Testis (tissue), 5 donors: ENCODE measurements at places on chromosomes 1 and 21.

- no peaks in the 10 kb centered on the region for H3K36me3 ChIP-seq
- no peak overlapping the region for H3K4me3 ChIP-seq
- DNase-seq, result peak; percentile 74
- H3K27ac ChIP-seq, result no peak overlapping the region
- no peaks in the 10 kb centered on the region for H3K4me1 ChIP-seq
Measured at GRCh38 chr1:156608036-156608674, 6.9 kb upstream of the GPATCH4 start.

- no peak overlapping the region for H3K27ac ChIP-seq
- peaks cover 17% of the 10 kb centered on the region for H3K4me1 ChIP-seq
- no peak overlapping the region for H3K4me3 ChIP-seq
Measured at GRCh38 chr1:40798366-40799281, 15.0 kb downstream of the KCNQ4 start.

- no peak overlapping the region for H3K4me3 ChIP-seq
- no peak overlapping the region for H3K27ac ChIP-seq
- peak; percentile 81 for DNase-seq
- H3K36me3 ChIP-seq, result no peaks in the 10 kb centered on the region
Measured at GRCh38 chr1:153494976-153495535, 34.6 kb upstream of the S100A7 start.

DNA sequence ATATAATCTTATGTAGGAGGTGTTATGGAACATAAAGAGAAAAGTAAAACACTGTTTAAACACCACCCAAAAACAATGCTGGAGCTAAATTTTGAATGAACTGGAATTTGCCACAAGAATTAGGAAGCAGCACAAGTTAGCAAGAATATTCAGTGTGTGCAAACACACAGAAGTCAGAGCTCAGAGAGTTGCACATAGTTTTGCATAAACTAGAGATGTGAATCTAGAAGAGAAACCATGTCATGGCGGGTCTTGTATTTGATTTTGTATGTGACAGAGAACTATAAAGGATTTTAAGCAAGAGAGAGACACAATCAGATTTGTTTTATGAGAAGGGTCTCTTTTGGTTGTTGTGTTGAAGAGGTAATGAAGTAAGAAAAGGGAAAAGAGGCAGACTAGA, 38.2 kb downstream of the SELENOF start:
- no peaks in the 10 kb centered on the region for H3K36me3 ChIP-seq
- no peaks in the 10 kb centered on the region for H3K4me1 ChIP-seq
- H3K4me3 ChIP-seq, result no peak overlapping the region
- no peaks in the 10 kb centered on the region for H3K27me3 ChIP-seq

DNA sequence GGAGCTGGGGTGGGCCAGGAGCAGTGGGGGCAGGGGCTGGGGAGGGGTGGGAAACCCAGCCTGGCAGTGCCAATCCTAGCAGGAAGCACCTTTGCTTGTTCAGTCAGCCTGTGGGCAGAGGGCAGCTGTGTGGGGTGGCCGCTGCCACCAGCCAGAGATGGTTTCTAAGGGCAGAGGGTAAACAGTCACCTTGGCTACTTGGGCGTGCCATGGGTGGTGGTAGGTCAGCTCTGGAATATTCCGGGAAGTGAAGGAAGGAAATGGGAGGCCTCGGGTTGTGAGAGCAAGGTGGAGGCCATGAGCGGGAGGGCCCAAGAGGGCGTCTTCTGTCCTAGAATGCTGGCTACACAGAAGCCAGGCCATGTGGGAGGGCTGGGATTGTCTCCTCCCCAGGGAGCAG, 20.7 kb upstream of the WNT4 start:
- no peaks in the 10 kb centered on the region for H3K27me3 ChIP-seq
- peaks cover 4% of the 10 kb centered on the region for H3K4me1 ChIP-seq
- no peak overlapping the region for H3K4me3 ChIP-seq
- no peak overlapping the region for H3K27ac ChIP-seq

DNA sequence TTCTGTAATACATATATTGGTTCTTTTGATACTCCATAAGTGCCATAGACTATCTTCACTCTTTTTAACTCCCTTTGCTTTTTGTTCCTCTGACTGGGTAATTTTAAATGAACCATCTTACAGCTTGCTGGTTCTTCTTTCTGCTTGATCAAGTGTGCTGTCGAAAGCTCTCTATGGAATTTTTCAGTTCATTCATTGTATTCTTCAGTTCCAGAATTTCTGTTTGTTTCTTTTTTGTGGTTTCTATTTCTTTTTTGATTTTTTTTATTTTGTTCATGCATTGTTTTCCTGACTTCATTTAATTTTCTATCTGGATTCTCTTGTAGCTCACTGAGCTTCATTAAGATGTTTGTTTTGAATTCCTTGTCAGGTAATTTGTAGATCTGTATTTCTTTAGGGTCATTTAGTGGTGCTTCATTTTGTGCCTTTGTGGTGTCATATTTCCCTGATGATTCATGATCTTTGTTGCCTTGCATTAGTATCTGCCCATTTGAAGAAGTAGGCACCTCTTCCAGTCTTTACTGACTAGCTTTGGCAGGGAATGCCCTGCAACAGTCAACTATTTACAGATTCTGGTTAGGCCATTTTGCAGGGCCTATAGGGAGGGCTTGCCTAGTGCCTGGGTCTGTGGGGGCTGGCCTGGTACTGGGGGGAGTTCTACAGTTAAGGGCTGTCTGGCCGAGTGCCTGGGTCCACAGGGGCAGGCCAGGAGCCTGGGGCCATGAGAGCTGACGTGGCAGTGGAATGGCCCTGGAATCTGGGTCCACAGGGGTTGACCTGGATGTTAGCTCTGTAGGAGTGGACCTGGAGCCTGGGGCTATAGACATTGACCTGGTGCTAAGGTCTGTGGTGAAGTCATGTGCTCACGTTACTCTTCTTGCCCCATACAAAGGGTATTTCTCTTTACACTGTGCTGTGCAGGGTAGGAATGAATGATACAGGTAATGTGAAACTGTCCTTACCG, 89.7 kb downstream of the MAGI3 start:
- no peak overlapping the region for H3K27ac ChIP-seq
- no peak for DNase-seq
- H3K4me3 ChIP-seq, result no peak overlapping the region
- H3K4me1 ChIP-seq, result no peaks in the 10 kb centered on the region
- H3K27me3 ChIP-seq, result no peaks in the 10 kb centered on the region

GRCh38 chr1:180020017-180020416, 65.4 kb downstream of the CEP350 start:
- DNase-seq, result no peak
- H3K4me3 ChIP-seq, result no peak overlapping the region
- H3K4me1 ChIP-seq, result no peaks in the 10 kb centered on the region
- no peaks in the 10 kb centered on the region for H3K27me3 ChIP-seq
- H3K27ac ChIP-seq, result no peak overlapping the region
- H3K36me3 ChIP-seq, result no peaks in the 10 kb centered on the region

DNA sequence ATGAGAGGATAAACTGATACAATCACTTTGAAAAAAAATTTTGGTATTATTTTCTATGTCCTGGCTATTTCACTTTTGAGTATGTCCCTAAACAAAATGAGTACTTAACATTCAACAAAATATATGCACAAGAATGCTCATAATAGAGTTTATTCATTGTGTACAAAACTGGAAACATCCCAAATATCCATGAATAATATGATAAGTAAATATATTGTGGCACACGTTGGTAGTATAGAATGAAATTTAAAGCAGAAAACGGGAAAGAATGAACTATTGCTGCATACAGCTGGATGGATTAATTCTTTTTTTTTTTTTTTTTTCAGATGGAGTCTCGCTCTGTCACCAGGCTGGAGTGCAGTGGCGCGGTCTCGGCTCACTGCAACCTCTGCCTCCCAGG, 725.2 kb downstream of the LTN1 start:
- no peak for DNase-seq
- H3K27me3 ChIP-seq, result no peaks in the 10 kb centered on the region
- no peak overlapping the region for H3K4me3 ChIP-seq
- H3K27ac ChIP-seq, result no peak overlapping the region

- H3K27ac ChIP-seq, result no peak overlapping the region
- no peaks in the 10 kb centered on the region for H3K27me3 ChIP-seq
- peak; percentile 30 for DNase-seq
- H3K36me3 ChIP-seq, result no peaks in the 10 kb centered on the region
- no peak overlapping the region for H3K4me3 ChIP-seq
Measured at GRCh38 chr1:151596166-151596953, 15.5 kb upstream of the SNX27 start.

DNA sequence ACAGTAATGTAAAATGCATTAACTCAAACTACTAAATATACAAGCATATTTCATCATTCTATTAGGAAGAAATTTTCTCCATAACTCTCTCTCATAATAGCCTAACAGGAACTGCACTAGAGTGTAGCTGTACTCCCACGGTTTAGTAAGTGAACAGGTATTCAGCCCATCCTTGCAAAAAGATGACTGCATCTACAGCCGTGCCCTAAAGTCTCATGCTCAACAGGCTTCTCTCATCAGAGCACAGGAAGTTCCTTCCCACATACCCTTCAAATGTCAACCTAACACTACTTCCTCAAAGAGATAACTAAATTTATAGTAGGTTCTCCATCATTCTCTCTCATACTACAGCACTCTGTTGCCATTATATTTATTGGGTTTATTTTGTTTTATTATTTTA, 251.6 kb downstream of the AKT3 start:
- no peaks in the 10 kb centered on the region for H3K36me3 ChIP-seq
- H3K27me3 ChIP-seq, result no peaks in the 10 kb centered on the region
- H3K4me3 ChIP-seq, result no peak overlapping the region
- no peak for DNase-seq
- H3K27ac ChIP-seq, result no peak overlapping the region
- H3K4me1 ChIP-seq, result no peaks in the 10 kb centered on the region

DNA sequence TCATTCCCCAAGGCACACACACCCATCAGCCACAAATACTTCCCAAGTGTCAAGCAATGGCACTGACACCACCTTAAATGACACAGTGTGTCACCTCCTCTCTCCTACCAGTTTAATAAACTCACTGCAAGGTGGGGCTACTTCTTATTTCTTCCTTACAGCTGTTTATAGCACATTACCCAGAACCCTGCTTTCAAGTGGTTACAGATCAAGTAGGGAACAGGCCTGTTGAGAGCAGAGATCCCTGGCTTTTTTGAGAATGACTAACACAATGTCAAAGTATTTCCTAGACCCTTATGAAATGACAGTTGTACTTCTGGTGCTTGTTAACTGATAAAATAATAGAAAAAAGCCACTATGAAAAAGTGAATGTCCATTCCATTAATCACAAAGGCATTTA, 19.8 kb downstream of the ZBTB17 start:
- no peaks in the 10 kb centered on the region for H3K36me3 ChIP-seq
- H3K4me1 ChIP-seq, result peaks cover 29% of the 10 kb centered on the region
- H3K4me3 ChIP-seq, result no peak overlapping the region
- H3K27me3 ChIP-seq, result no peaks in the 10 kb centered on the region

- H3K27me3 ChIP-seq, result no peaks in the 10 kb centered on the region
- H3K27ac ChIP-seq, result no peak within 1 kb of the TSS
- H3K36me3 ChIP-seq, result no peaks in the 10 kb centered on the region
- H3K4me1 ChIP-seq, result no peaks in the 10 kb centered on the region
Measured at GRCh38 chr21:14545906-14546480, at the start of gene SAMSN1. SAMSN1 (minus strand) TSS chr21:14546315; CDS start chr21:14546261, 54 bp downstream.

DNA sequence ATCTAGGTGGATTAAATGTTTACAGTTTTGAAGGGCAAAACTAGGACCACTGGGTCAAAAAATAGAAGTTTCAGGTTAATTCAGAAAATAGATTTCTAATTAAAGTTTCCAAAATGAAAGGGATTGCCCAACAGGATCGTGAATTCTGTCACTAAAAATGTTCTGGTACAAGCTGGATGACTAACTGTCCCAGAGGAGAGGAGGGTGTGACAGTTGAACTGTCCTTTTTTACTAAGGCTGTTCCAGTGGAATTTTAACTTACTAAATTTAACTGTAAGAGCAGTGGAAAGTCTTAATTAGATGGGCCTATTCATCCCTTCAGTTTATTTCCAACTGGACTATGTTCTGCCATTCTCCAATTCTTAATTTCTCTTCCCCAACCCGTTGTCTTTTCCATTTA, 7.2 kb downstream of the SNX7 start:
- H3K27ac ChIP-seq, result no peak overlapping the region
- H3K27me3 ChIP-seq, result no peaks in the 10 kb centered on the region
- peaks cover 15% of the 10 kb centered on the region for H3K4me1 ChIP-seq
- DNase-seq, result no peak
- H3K36me3 ChIP-seq, result no peaks in the 10 kb centered on the region

DNA sequence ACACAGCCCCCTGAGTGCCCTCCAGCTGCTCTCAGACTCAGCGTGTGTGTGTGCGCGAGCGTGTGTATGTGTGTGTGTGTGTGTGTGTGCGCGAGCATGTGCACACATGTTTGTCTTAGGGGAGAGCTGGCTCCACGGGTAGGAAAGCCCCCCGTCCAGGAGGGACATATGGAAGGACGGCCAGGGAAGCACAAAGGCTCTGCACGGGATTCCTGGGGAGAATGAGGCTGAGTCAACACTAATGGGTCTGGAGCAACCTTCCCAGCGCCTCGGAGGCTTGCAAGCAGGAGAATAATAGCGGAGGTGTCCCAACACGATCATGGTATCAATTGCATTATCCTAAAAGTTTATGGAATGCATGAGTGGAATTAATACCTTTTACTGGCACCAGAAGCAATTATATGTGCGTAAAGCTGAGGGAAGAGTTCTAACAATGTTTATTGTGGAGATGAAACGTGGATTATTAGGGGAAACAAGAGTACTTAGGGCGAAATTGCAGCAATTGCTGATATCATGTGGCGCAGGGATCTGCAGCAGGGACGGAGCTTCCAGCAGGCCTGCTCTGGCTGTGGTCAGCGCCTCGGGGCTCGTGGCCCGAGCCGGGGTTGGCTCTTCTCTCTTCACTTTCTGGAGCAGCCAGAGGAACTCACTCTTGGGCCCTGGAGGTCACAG, 40.3 kb upstream of the CCDC27 start:
- no peaks in the 10 kb centered on the region for H3K36me3 ChIP-seq
- H3K27ac ChIP-seq, result no peak overlapping the region
- no peak for DNase-seq
- H3K27me3 ChIP-seq, result no peaks in the 10 kb centered on the region

- H3K27ac ChIP-seq, result no peak overlapping the region
- no peaks in the 10 kb centered on the region for H3K36me3 ChIP-seq
- DNase-seq, result no peak
- H3K4me3 ChIP-seq, result no peak overlapping the region
- no peaks in the 10 kb centered on the region for H3K27me3 ChIP-seq
Measured at GRCh38 chr1:214383381-214384372, 102.7 kb downstream of the SMYD2 start.

- no peak overlapping the region for H3K4me3 ChIP-seq
- no peaks in the 10 kb centered on the region for H3K27me3 ChIP-seq
- no peaks in the 10 kb centered on the region for H3K4me1 ChIP-seq
- DNase-seq, result no peak
- H3K36me3 ChIP-seq, result no peaks in the 10 kb centered on the region
Measured at GRCh38 chr1:79585801-79586200, 579.3 kb upstream of the ADGRL4 start.

GRCh38 chr1:12208764-12209494, 20.9 kb upstream of the VPS13D start:
- no peaks in the 10 kb centered on the region for H3K36me3 ChIP-seq
- H3K27me3 ChIP-seq, result no peaks in the 10 kb centered on the region
- no peaks in the 10 kb centered on the region for H3K4me1 ChIP-seq
- no peak overlapping the region for H3K27ac ChIP-seq
- H3K4me3 ChIP-seq, result no peak overlapping the region

- no peaks in the 10 kb centered on the region for H3K36me3 ChIP-seq
- no peaks in the 10 kb centered on the region for H3K27me3 ChIP-seq
- no peak overlapping the region for H3K4me3 ChIP-seq
- H3K4me1 ChIP-seq, result no peaks in the 10 kb centered on the region
Measured at GRCh38 chr1:164518692-164519332, 40.2 kb upstream of the PBX1 start.
